ENCODE measurements at places on chromosomes 1 and 21. TPM values are rescaled to one million over a fixed set of nuclear protein-coding genes. Genes with fewer than 3 reads are reported as not detected.
A peak's percentile ranks its signal among the peaks of the same experiment; 100 is the strongest.

- no peak for DNase-seq
Measured at GRCh38 chr1:219550201-219550600, 62.7 kb downstream of the ZC3H11B start.

DNA sequence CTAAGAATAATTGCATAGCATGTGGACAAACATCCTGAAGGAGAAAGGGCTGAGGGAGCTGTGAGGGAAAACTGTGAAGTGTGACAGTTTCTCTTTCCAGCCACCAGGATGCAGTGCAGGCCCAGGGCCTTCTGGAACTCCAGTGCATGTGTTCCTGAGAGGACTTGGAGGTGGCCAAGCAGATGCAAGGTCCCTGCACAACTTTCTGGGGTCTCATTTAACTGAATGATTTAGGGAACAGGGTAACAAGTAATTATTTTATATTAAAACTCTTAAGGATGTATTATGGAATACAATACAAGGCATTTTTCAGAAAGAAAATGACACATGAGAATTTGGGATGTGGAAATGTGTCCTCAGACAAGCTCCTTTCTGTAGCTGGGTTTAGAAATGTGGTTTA is 61.2 kb upstream of the MCOLN3 start:
- DNase-seq, result peak; percentile 56

GRCh38 chr1:199150756-199151155 is 511.9 kb downstream of the PTPRC start:
- no peak for DNase-seq

DNA sequence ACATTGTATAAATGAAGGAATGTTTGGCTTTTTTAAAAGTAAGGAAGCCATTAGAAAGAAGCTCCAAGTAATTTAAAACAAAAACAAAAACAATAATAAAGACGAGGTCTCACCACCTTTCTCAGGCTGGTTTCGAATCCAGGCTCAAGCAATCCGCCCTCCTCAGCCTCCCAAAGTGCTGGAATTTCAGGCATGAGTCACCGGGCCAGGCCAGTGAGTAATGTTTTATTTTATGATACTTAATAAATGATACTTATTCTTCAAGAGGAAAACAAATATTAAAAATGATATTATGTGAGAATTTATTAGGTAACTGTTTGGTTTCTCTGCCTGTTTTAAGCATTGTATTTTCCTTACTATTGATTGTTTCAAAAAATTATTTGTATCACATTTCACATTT is 201.4 kb upstream of the BRINP3 start:
- DNase-seq, result no peak

GRCh38 chr1:151069103-151069486 is 1.5 kb upstream of the GABPB2 start:
- DNase-seq, result no peak

DNA sequence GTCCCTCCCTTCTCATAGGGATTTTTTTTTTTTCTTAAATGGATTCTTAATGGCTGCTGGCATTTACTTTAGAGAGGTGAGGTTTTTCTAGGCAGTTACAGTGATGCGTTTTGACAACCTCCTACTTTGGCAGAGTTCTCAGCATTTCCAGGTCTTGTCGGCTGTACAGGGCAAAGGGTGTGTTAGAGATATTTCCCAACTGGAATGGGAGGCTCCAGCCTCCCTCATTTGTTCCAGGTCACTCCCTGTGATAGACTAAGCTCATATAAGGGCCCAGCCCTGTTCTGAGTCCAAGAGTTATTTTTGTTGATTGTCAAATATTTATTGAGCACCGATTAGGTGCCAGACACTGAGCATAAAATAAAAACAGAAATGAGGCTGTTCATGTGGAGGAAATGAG is 7.6 kb upstream of the XKR8 start:
- DNase-seq, result no peak

- DNase-seq, result no peak
Measured at GRCh38 chr1:186476264-186477040, 15.5 kb upstream of the PDC start.

- DNase-seq, result no peak
Measured at GRCh38 chr1:40532844-40533424, 1.5 kb downstream of the ZNF684 start.

The B3GALT5 gene
- total RNA-seq, result 0.03 TPM

The MNDA gene
- 2.9 TPM for total RNA-seq

DNA sequence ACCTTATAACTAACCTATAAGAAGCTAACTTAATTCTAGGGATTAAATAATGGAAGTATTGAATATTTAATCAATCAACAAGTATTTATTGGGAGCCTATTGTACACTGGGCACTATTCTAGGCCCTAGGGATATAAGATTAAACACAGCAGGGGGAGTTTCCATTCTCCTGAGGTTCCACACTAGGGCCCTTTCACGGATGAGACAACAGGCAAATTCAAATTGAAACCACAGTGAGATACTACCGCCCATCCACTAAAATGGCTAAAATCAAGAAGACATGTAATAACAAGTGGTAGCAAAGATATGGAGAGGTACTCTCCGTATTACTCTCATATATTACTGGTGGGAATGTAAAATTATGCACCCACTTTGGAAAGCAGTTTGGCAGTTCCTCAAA is 674.4 kb downstream of the KIF26B start:
- no peak for DNase-seq

- no peak for DNase-seq
Measured at GRCh38 chr1:12622506-12622905, 4.5 kb upstream of the DHRS3 start.

GRCh38 chr1:29321176-29321575 is 84.9 kb downstream of the PTPRU start:
- DNase-seq, result no peak

DNA sequence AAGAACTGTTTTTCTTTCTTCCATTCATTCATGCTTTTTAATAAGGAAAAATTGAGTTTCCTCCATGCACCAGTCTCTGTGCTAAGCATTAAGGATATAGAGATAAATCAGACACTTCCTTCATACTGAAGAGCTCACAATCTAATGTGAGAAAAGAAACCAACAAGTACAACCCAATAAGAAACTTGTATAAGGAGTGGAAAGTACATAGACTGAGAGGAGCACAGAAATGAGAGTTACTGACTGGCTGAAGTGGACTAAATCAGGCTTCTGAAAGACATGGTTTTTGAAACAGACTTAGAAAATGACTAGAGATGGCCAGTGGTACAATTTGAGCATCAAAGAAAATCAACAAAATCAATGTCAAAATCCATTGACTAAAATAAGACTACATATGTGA is 524.4 kb downstream of the PLPP3 start:
- no peak for DNase-seq

GRCh38 chr1:56872597-56872996 is 18.0 kb downstream of the C8A start:
- no peak for DNase-seq

- no peak for DNase-seq
Measured at GRCh38 chr1:16644193-16644481, 22.6 kb downstream of the RNU1-3 start.

GRCh38 chr1:190029441-190029840 is 448.2 kb downstream of the BRINP3 start:
- no peak for DNase-seq

The ETNK2 gene
- total RNA-seq, result 5.2 TPM

DNA sequence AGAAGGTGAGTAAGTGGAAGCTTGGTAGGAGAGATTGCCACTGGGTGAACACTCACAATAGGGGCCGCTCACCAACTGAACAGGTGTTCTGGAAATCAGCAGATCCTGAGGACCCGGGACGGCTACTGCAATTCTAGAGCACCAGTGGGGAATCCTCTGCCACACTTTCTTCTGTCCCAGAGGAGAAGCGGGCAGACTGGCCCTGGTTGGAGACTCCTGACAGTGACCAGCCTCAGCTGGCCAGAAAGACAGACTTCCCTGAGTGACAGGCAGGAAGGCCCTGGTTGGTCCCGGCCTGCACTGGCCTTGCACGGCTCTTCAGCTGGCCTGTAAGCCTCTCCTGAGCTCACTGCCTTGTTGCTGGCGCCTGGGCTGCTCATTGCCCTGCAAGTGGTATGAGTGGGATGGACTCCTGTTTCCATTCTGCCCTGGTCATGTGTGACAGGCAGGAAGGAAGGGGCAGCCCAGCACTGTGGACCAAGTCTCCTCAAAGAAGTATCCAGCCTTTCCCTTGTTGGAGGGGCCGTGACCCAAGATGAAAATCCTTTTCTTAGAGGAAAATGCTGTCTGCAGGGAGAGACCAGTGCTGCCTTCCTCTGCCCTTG is 34.5 kb downstream of the MAN1C1 start:
- no peak for DNase-seq

The SLC9C2 gene
- not detected for total RNA-seq

DNA sequence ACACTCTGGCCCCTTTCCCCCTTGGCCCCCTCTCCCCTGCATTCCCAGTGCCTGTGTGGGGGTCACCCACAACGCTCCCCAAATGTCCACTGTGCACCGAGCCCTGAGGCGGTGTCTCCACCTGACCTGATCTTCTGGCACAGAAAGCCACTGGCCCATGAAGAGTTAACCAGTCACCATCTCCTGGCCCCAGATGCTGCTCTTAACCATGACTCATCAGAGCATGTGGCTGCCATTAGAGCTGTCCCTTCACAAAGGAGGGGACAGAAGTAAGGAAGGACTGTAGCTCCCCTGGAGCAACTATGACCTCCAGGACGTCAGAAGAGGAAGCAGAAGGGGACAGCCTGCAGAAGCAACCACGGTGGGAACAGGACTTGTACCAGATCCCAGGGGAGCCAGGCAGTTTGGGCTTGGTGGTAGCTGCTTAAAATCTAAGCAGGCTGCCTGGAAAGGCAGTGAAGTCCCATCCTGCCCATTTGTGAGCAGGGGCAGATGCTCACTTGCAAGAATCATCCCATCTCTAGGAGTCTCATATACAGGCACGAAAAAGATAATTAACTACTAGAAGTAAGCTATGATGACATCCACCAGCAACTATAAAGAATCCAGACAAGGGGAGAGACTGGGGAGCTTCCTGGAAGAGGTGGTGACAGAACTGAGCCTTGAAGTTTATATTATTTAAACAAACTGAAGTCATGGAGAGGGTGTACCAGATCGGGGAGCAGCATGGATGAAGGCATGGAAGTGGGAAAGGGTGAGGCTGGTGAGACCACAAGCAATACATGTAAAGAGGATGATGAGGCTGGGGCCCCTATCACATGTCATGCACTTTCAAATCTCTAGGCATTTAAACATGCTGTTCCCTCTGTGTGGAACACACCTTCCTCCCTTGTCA is 1.1 kb upstream of the TTC39A start:
- no peak for DNase-seq

DNA sequence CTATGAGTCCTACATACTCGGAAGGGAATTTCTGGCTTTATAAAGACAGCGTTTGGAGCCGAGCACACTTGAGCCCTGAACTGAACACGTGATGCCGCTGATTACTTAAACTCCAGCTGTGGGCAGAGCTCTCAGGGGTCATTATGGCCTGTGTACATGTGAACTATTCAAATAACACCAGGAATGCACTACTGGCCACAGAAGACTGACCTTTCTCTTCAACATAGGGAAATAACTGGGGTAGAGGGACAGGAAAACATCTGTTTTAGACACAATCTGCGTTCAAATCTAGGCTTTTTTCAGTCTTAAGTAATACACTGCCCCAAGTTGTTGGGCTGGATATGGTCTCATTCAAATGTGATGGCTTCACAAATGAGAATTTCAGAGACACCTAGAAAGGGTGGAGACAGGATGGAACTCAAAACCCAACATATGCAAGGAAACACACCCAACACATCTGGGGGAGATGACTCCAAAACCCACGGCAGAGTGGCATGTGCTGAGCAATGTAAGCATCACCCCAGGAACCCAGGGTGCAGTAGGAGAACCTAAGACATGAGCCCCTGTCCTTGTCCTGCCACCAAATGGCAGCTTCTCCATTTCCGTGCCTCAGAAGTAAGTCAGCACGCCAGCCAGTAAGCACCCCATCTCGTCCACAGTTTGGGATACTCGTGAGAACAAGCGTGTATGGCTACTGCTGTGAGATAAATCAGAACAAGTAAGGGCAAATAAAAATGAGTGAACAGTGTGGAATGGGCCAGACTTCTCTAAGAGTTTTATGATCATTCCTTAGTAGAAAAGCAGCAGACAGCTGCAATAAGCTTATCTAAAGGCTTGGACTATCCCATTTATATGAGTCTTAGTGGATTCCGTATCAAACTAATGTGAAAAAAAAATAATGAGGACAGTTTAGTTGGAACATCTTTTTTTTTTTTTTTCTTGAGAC is 24.9 kb downstream of the NID1 start:
- DNase-seq, result no peak

The C4BPA gene
- total RNA-seq, result 0.08 TPM

- no peak for DNase-seq
Measured at GRCh38 chr1:25355841-25356395, 17.8 kb downstream of the TMEM50A start.

The LCE2B gene
- not detected for total RNA-seq

- peak; percentile 59 for DNase-seq
Measured at GRCh38 chr1:27009601-27010197, 3.0 kb downstream of the TENT5B start.

DNA sequence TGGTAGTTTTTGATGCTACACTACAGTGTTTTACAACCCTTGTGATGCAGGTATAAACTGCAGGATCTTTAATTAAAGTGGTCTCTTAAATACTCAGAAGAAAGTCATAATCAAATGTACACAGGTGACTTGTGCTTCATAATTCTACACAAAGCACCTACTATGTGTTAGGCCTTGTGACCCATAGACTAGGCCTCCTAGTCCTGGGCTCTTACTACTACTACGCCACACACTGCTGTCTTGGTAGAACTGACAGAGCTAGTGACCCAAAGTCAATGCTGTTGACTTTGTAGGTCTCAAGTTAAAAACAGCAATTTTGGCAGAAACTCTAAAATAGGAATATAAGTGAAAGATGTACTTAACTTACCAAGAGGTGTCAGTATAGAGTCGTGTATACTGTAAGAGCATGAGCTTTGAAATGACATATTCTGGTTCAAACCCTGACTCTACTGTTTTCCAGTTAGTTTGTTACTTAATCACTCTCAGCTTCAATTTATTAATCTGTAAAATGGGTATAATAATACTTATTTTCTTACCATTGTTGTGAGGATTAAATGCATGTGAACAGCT is 48.6 kb upstream of the LMO4 start:
- no peak for DNase-seq

The ASAP3 gene
- total RNA-seq, result 44.6 TPM

The CFAP141 gene
- not detected for total RNA-seq

- DNase-seq, result no peak
Measured at GRCh38 chr1:203128716-203129500, 1.4 kb downstream of the ADORA1 start.

GRCh38 chr1:218728898-218729565 is 383.9 kb downstream of the TGFB2 start:
- no peak for DNase-seq

- no peak for DNase-seq
Measured at GRCh38 chr1:182909578-182909977, 43.4 kb downstream of the SHCBP1L start.

- DNase-seq, result no peak
Measured at GRCh38 chr1:17550729-17551584, 11.5 kb downstream of the ARHGEF10L start.

DNA sequence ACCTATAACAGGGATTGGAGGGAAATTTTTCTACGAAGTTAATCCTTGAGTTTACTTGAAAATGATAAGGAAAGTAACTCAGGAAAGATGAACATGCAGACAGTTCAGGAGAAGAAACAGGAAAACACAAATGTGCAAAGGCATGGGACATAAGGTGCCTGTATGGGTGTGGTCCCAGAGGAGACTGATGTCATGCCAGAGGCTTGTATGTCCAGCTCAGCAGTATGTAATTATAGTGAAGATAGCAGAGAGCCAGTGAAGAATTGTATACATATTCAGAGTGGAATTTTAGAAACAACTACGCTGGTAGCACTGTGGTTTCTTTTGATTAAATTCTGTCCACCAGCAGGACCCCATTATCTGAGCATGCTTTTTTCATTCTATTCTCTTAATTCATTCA is 179.5 kb downstream of the LRRC7 start:
- DNase-seq, result no peak

GRCh38 chr1:181335631-181336030 is 147.7 kb upstream of the CACNA1E start:
- no peak for DNase-seq
